ENCODE measurements at places on chromosomes 2 and 18.

DNA sequence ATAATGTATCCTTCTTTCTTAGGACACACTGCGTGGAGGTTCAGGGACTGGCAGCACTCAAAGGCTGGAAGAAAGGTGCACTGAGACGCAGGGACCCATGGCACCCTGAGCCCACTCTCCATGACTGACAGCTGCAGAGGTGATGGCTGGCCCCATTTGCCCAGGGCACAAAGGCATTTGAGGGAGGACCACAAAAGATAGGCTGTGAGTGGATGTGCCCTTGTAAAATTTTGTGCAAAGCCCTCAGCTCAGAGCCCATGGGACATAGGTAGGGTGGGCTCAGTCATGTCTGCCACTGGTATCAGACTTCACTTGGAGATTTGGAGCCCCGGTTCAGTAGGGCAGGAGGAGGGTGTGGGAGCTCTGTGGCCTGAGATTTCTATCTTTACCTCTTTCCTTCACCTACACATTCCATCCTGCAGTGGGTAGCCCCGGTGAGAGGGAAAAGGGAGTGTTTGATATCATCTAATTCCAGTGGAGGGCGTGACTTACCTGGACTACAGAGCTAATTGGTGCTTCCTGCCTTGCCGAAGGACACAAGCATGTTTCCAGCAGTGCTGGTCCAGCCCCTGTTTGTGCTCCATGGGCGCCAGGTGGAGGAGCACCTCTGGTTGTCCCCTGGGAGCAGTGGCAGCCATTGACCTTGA is 312.2 kb downstream of the EN1 start:
- no peak for DNase-seq

- no peak for DNase-seq
Observed at GRCh38 chr2:42877511-42877910, 85.1 kb upstream of the HAAO start.

- no peak for DNase-seq
Observed at GRCh38 chr18:13159579-13159978, 59.0 kb upstream of the LDLRAD4 start.

DNA sequence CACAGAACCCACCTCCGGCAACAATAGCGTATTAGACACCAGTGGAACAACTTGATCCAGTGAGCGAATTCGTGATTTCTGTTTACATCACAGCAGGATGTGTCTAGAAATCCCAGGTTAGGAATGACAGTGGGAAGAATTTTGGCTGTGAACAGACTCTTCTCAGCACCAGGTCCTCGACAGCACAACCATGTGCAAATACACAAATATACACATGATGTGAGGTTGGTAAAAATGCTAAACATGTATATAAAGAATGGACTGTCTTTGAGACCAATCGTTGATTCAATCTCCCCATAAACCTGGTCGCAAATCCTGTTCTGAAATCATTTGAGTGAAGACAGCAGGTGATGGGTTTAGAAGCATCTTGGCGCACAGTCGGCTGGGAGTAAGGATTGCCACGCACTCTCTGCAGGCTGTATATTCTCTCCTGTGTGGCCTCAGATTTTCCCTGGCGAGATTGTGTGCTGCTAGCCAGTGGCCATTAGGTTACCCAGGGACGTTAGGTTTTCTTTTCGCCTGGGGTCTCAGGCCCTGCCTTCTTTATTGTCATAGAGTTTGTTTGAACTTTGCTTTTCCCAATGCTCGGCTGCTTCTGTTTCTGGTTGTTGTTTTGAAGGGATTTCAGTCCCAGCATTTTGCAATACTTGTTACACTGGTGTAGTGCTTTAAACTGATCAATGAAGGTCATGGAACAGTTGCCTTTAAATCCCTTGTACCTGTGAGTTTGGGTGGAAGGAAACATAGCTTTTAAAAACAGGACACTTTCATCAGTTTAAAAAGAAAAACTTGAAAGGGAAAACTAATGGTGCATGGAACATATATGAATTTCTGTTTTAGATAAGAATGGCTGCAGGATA is 147.3 kb downstream of the ALPK2 start:
- DNase-seq = no peak

GRCh38 chr2:207352978-207353671 is 176.6 kb upstream of the CREB1 start:
- DNase-seq = no peak

- no peak for DNase-seq
Observed at GRCh38 chr2:85257359-85257969, 70.3 kb downstream of the TGOLN2 start.

GRCh38 chr2:68806511-68807109 is 64.6 kb downstream of the BMP10 start:
- DNase-seq = no peak

- DNase-seq = no peak
Observed at GRCh38 chr2:104385743-104386142, 468.2 kb upstream of the POU3F3 start.

GRCh38 chr2:205593891-205594290 is 88.4 kb upstream of the NRP2 start:
- DNase-seq = no peak

DNA sequence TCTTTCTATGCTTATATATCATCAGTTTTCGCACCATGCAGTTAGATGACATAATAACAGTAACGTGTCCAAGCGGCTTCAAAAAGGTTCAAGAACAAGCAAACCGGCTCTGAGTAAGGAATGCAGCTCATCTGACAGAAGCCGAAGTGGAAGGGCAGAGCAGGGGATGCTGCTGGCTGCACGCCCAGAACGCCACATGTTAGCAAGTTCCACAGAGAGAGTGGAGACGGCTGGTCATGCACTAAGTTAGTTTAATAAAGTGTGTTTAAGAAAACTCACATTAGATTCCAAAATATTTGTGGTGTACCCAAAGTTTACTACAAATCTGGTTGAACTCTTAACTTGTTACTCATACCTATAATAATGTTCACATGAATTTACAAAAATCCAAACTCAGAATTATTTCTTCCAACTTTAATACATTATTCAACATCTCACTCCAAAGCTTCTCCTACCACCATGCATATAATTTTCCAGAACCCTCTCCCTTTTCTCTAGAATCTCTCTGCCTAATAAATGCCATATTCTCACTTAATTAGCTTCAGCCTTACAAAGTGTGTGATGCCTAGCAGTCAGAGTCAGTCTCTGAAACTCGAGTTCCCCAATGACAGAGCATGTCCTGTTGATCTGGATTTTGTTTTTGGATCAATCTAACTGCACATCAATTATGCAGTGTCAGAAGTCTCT is 170.0 kb downstream of the DNAH7 start:
- DNase-seq = no peak

- DNase-seq = no peak
Observed at GRCh38 chr2:235729557-235729947, 235.7 kb downstream of the AGAP1 start.

GRCh38 chr18:34637094-34637801 is 72.8 kb upstream of the DTNA start:
- no peak for DNase-seq

DNA sequence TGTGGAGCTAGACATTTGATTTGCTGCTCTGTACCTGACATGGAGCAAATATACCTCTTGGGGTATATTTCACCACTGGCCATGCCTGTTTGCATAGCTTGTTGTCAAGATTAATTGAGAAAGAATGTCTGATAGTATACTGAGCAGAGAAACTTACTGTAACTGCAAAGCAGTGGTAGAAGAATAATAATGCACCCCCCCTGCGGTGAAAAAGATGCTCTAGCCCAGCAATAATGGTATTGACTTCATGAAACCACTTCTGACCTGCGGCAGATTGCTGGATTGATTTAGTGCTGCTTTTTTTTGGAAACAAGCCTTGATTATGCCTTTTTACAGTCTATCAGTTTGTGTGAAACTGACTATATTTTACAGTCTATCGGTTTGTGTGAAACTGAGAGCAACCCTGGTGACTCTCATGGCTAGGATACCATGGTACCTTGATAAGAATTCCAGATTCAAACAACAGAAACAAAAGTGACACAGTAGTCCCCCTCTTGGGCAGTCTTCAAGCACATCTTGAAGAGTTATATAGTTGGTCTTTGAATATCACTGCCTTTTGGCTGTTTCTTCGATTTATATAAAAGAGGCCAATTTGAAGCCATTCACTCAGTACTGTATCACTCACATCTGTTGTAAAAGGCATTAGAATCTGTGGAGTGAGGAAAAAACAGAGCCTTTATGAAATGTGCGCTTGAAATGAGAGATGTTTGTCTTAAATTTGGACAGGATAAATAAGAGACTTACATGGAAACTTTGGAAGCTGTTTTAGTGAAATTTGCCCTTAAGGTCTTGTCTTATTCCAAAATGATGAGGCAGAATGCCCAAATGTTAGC is 102.5 kb downstream of the FMNL2 start:
- DNase-seq = no peak

DNA sequence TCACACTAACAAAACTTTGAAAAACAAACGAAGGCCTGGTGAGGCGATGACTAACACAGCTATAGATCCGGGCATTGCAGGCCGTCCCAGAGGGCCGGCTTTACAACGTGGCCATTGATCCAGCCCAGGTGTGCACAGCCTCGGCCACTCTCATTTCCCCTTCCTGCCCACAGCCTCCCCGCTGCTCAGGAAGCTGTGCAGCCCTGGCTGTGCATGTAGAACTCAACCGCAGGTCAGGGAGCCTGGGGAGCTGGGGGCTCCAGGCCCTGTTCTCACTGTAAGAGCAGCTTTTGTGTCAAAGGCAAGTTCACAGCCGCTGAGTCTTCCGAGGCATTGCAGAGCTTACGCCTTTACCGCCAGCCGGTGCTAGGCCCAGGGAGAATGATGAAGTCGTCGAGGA is 87.2 kb downstream of the LONRF2 start:
- DNase-seq = no peak

DNA sequence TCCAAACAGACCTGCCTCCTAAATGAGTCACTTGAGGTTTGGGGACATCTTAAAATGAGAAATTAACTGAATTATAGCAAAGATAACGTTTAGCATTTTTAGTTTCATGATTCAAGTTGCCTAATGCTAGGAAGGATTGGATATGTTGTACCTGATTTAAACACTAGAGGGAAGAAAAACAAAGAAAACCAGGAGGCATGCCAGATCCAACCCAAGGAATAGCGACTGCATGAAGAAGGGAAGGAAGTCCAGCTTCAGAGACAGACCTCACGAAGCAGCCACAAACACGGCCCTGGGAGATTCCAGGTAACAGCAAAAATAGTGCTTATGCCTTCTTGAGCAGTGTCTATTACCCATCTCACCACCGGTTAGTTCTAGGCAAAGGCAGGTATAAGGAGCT is 499.9 kb upstream of the SPHKAP start:
- DNase-seq = no peak

GRCh38 chr2:101361522-101361921 is 25.8 kb downstream of the CREG2 start:
- no peak for DNase-seq

DNA sequence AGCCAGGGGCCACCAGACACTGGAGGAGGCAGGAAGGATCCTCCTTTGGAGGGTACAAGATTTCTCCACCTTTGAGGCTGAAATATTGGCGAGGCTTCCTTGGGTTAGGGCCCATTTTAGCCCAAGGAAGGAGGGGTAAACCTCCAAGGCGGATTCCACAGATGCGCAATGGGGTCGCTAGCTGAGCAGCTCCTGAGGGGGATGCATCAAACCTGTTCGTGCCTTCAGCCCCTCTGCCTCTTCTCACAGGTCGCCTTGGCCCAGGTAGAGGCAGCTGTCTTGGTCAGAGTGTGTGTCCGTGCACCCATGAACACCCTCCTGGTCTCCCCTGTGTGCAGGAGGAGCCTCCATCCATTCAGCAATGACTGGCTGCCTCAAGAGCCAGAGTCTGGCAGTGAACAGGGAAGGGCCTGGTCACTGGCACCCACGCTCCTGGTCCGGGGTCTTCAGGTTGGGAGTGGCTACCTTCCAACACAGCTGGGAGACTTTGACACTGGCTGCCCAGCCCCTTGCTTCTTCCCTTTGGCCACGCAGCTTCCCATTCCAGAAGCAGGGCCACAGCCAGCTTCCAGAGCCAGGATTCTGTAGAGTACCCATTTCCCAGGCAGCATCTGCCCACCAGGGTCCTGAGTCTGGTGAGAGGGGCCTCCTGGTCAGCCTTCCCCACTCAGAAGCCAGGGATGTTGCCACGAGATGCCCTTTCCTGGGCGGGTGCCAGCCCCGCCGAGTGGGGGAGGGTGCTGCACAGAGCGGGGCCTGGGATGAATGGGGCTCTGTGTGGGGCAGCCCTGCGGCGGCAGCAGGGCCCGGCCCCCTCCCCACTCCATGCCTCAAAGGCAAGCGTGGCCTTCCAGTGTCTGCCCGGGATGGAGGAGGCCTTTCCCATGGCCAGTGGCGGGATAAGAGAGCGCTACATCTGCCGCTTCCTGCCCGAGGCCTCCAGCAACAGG is 95.8 kb upstream of the GPC1 start:
- no peak for DNase-seq

DNA sequence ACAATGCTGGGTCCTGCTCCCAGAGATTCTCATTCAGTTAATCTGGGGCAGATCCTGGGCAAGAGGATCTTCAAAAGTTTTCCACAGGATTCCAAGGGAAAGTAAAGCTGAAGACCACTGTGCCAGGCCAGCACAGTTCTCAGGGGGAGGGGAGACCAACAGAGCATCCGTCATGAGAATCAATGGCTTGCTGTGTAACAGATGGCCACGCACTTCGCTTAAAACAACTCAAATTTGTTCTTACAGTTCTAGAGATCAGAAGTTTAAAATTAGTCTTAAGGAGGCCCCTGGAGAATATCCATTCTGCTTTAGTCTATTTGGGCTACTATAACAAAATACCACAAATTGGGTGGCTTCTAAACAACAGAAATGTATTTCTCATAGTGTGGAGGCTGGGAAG is 17.4 kb upstream of the SEH1L start:
- DNase-seq = no peak

GRCh38 chr2:222876947-222877346 is 16.1 kb downstream of the ACSL3 start:
- DNase-seq = no peak

DNA sequence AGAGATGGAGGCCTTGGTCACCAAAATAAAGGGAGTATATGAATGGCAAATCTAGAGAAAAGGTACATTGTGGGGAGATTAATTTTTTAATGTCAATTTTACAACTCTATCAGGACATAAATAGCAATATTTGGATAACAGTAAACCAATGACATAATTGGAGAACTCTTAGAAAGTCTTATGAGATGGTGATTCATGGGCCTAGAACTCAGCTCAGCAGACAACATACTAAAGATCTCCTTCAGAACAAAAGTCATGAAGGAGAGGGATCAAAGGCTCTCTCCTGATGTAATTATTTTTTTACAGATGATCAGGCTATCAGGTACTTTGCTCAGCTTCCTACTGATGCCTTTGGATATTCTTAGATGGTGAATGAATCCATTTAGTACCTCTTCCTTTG is 90.0 kb downstream of the CRACDL start:
- DNase-seq = no peak

DNA sequence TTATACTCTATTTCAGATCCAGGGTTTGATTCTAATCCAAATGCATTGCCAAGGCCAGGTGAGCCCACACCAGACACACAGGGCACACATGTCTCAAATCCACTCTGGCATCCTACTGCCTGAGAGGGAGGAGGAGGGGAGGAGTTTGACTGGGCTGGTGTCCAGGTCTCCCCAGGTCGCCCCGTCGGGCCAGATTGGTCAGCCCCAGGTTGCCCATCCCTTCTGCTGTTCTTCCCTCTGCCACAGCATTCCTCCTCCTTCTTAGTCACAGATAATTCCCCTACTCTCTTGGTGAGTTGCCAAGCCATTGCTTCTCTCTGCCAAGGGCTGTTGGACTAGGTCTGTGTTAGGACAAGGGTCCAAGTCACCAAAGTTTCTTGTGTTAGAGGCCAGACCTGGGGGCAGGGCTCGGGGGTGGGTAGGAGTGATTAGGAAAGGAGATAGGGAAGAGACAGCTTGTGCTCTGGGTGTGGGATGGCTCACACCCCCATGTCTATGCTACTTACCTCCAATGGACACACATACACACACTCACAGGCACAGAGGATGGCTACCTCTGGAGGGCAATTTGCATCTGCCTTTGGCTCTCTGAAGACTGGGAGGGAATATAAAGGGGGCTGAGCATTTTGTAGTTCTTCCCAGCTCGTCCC is 2.5 kb upstream of the EGR4 start:
- DNase-seq = no peak
